Stimulated activated CD4-positive, alpha-beta T cell treated with anti-CD3 and anti-CD28 coated beads, Interleukin-4, amount 100 ng/mL, for 1 hour (primary cell): ENCODE measurements at places on chromosomes 2 and 18.

GRCh38 chr2:237868631-237869342, 9.4 kb downstream of the RAMP1 start:
- no peak for DNase-seq

- no peak for DNase-seq
Measured at GRCh38 chr2:183123959-183124221, 353 bp upstream of the NUP35 start.

GRCh38 chr2:100121124-100121718, 21.2 kb downstream of the AFF3 start:
- no peak for DNase-seq

DNA sequence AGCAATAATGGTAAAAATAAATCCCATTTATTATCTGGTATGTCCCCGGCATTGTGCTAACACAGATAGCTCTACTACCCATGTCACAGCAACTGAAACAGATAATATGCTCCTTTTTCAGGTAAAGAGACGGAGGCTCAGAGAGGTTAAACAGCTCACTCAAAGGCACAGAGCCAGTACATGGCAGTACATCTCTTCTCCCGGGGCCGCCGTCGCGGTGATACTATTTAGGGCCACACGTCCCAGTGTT, 693 bp upstream of the PDK1 start:
- no peak for DNase-seq

DNA sequence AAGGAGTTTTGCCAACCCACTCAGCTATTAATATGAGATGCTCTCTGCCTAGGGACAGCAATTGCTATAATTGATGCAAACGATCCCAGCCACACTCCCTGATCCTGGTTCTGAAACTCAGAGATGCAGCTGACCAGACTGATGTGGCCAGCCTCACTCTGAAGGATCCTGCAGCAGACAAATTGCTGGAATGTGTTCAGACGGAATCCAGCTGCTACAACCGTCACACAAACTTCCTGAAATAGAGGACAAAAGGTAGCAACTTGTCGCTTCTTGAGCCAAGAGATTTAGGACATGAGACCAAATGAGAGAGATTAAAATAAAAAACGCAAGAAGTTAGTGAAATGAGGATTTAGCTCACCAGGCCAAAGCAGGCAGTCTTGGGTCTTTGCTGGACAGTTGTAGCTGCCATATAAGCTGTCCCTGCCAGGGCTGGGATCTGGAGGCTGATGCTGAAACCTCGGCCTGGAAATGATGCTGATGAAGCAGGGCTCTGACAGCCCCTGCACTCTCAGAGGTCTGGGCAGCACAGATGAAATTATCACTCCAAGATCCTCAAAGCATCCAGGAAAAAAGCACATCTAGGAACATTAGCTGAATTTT, 8.3 kb upstream of the YWHAQ start:
- DNase-seq: no peak

DNA sequence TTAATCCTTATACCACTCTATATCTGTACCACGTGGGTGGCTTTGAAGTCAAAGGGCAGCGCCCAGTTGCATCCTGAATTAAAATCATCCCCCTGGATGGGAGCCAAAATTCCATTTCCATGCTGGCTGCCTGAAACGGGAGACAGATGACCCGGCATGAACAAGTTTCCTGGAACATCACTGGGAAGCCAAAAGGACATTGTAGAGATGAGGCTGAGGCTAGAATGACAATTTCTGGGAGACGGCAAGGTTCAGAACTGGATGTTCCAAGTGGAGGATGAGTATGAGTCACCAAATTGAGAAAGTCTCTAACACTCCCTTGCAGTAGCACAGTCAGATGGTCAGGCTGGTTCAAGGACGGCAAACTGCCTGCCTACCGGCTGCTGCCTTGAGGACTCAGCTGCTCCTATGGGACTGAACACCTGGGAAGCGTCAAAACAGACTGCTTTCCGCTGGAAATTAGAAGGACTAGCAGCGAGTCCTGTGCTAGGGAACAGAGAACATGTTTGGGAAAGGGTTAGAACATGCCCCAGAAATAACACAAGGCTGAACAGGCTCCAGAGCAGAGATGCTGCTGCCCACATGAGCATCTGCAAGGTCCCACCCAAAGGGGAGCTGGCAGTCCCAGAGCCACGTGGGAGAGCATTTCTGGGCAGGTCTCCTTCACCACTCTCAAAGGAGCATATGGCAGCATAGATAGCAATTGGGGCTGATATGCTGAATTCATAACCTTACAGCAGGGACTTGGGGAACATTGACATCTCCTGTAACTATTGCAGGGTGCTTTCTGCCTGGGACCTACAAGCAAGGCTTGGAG, 32.0 kb downstream of the YPEL5 start:
- no peak for DNase-seq

DNA sequence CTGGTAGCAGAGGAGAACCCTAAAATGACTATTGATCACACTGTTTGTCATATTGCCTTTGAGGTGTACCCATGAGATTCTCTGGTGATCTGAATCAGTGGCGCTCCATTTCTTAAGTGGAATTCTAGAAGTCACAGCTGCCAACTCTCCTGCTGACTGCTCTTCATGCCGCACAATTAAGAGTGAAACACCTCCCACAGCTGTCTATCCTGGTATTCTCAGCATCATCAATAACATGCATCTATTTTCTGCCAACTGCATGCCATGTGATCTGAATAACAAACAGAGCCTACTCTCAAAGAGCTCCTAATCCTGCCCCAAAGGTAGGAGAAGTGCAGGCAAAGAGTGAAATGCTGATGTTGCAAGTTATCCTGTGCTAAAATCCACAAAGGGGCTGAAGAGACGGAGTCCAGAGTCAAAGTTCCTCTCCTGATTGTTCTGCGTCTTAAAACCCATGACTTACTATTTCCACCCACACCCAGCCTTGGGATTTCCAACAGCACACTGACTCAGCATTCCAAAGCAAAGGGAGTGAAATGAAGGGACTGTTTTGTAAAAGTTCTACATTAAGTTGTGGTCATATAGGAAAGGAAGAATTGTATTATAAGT, 13.7 kb upstream of the DAPL1 start:
- DNase-seq: no peak

- no peak for DNase-seq
Measured at GRCh38 chr18:57523171-57523956, 63.1 kb downstream of the FECH start.

GRCh38 chr18:73838107-73838506, 309.5 kb downstream of the FBXO15 start:
- DNase-seq: no peak

DNA sequence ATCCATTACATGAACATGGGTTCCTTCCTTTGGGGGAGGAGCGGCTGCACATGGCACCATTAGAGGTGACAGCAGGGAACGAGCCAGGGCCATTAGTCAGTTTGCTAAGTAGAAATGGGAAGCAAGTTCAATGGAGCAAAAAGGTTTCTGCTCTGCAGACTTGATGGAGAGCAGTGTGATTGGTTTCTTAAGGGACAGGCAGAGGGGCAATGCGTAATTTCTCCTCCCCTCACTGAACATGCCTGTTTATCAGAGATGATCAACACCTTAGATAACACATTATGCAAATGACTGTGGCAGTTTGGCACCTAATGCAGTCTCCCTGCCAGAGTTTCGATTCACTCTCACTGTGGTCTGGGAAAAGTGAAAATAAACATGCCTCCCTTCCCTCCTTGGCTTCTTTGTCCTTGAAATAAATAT, 414.5 kb downstream of the STK39 start:
- no peak for DNase-seq

DNA sequence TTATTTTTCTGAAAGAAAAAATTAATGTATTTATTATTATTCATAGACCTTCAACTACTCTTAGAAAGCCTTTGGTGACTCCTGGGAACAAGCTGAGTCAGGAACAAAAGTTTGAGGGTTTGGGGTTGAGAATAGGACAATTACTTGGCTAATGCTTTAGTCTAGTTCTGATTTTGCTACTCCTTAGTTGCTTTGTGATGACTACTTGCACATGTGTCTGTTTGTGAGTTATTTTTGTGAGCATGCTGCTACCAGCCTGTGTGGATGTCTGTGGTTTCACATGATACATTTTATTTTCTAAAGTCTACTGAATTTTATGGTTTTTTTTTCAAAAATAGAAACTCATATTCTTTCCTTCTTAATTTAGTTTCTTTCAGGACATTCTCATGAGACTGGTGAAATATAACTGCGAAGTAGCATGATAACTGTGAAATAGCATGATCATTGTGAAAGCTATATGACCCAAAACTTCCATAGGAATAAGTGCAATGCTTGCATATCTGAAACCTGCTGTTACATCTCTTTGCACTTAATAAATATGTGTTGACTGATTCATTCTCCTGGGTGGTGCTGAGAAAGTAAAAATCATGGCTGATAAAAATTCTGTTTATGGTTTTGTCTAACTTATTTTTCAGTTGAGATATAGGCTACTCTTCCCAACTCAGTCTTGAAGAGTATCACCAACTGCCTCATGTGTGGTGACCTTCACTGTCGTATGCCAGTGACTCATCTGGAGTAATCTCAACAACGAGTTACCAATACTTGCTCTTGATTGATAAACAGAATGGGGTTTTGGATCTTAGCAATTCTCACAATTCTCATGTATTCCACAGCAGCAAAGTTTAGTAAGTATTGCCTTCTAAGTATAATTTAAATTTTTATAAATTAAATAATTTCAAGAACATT, 17.9 kb upstream of the IL18R1 start:
- DNase-seq: no peak
